ENCODE measurements at places on chromosomes 6 and 20. TPM values are rescaled to one million over a fixed set of nuclear protein-coding genes. Genes with fewer than 3 reads are reported as not detected.

Gene GRM4
- total RNA-seq: 19.4 TPM

Gene EFHC1
- total RNA-seq: 49.6 TPM

Gene OTOR
- total RNA-seq: not detected

Gene PDE10A
- total RNA-seq: 213 TPM

Gene BPI
- 0.46 TPM for total RNA-seq

Gene C6orf141
- total RNA-seq: 1.6 TPM

Gene MROH8
- 9.9 TPM for total RNA-seq

Gene WDR27
- 39.0 TPM for total RNA-seq

Gene DPPA5
- not detected for total RNA-seq

Gene MCCD1
- not detected for total RNA-seq

Gene PTK7
- 34.8 TPM for total RNA-seq

Gene DCDC2
- 6.7 TPM for total RNA-seq

Gene CDSN
- total RNA-seq: not detected

Gene KIAA0408
- total RNA-seq: 105 TPM

Gene C6orf58
- total RNA-seq: 1.2 TPM

Gene FILIP1
- total RNA-seq: 5.3 TPM

Gene C20orf141
- not detected for total RNA-seq

Gene LKAAEAR1
- total RNA-seq: 2.1 TPM

Gene GGT7
- total RNA-seq: 22.6 TPM

Gene FGD2
- total RNA-seq: 3.2 TPM

Gene SRSF12
- 45.0 TPM for total RNA-seq

Gene HCK
- total RNA-seq: 5.1 TPM

Gene OPRM1
- 56.7 TPM for total RNA-seq

Data from diencephalon (tissue), 1 donor.